Stimulated activated CD4-positive, alpha-beta T cell treated with anti-CD3 and anti-CD28 coated beads, Interleukin-15, amount 100 ng/mL, for 1 hour (primary cell): ENCODE measurements at places on chromosomes 2 and 18.

- DNase-seq: no peak
Observed at GRCh38 chr2:30262716-30263309, 31.5 kb downstream of the LBH start.

GRCh38 chr2:25279091-25279651, 62.6 kb downstream of the DNMT3A start:
- DNase-seq: no peak

DNA sequence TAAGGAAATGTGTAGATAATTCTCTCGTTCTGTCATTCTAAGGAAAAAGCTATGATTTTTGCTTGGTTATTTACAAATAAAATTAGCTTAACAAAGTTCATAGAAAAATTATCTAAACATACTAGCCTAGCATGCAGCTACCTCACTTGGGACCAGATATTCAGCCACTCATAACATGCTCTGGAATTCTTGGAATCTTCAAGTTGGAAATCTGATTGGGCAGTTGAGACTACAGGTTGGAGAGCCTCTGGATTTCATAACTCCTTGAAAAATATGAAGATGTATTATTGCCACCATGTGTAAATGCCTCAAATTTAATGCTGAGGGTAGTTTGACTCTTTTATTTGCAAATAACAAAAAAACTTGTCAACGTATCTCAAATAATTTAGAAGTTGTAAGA, 132.2 kb upstream of the GULP1 start:
- no peak for DNase-seq

DNA sequence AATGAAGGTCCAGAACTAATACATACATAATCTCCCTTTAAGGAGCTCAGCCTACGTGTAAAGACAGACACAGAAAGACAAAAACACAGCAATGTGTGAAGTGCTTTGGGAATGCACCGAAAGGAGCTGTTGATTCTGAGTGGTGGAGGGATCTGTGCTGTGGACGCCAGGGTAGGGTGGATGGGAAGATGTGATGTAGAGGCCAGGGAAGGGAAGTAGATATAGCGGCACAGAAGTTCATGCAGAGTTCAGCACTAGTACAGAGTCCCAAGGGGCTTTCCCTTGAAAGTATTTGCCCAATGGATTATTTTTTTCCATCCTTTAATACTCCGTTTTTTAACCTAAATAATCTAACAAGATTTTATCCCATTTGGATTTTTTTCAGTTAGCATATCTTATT, 32.1 kb upstream of the DOCK10 start:
- no peak for DNase-seq

GRCh38 chr18:63683152-63683551, 19.6 kb upstream of the SERPINB11 start:
- no peak for DNase-seq

GRCh38 chr2:50645346-50645745, 386.6 kb downstream of the NRXN1 start:
- no peak for DNase-seq

GRCh38 chr2:127455566-127456493, 37.6 kb downstream of the PROC start:
- no peak for DNase-seq

- DNase-seq: no peak
Observed at GRCh38 chr2:151996243-151997003, 102.4 kb downstream of the CACNB4 start.

GRCh38 chr18:9323750-9324445, 10.7 kb upstream of the TWSG1 start:
- DNase-seq: no peak

DNA sequence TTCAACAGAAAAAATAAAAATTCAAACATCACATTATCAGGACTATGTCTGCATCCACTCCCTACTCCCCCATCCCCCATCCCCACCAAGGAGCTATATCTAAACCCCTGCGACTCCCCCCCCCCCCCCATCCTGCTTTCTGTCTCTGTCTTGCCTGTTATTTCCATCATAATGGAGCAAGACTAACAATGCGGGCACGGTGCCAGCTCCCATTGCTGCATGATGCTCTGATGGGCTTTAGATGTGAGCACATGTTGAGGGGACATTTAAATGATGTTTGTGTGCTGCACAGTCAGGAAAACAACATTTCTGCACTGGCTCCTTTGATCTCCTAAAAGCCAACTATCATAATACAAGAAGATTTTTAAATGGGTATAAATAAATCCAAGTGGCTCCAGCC, 644.2 kb upstream of the SETBP1 start:
- no peak for DNase-seq

- DNase-seq: no peak
Observed at GRCh38 chr2:205982776-205983327, 103.1 kb downstream of the INO80D start.

DNA sequence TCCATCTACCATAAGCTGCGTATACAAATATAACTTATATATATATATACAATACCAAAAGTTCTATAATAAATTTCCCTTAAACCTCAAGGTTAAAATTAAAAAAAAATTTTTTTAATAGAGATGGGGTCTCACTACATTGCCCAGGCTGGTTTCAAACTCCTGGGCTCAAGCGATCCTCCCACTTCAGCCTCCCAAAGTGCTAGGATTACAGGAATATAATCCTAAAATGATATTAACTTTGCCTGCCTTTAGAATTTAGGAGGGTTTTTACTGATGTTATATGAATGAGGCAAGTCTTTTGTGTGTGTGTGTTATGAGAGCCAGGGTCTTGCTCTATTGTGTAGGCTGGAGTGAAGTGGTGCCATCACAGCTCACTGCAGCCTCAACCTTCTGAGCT, 49.2 kb downstream of the HNRNPLL start:
- no peak for DNase-seq

DNA sequence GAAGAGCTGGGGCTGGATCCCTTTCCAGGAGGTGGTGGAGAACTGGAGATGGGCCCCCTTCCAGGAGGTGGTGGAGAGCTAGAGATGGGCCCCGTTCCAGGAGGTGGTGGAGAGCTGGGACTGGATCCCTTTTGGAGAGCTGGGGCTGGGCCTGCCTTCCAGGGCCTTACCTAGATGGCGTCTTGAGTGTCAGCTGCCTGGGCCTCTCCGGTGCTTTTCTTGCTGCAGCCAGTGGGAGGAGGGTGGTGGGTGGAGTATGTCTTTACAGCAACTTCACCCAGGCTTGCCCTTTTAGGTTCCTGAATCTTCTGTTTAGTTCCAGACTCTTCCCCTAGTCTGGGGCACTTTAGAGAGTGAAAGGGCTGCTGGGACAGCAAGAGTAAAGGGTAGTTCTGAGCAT, 19.1 kb upstream of the TXNDC2 start:
- no peak for DNase-seq

GRCh38 chr2:181656450-181657291, at the start of gene CERKL:
CERKL (minus strand) TSS chr2:181657105; CDS start chr2:181657006, 99 bp downstream.
- DNase-seq: no peak
